NCI-H1092 (cell line): ENCODE measurements at places on chromosomes 6 and 20.

- peak; percentile 17 for DNase-seq
Measured at GRCh38 chr20:63178889-63179686, 36.8 kb downstream of the YTHDF1 start.

DNA sequence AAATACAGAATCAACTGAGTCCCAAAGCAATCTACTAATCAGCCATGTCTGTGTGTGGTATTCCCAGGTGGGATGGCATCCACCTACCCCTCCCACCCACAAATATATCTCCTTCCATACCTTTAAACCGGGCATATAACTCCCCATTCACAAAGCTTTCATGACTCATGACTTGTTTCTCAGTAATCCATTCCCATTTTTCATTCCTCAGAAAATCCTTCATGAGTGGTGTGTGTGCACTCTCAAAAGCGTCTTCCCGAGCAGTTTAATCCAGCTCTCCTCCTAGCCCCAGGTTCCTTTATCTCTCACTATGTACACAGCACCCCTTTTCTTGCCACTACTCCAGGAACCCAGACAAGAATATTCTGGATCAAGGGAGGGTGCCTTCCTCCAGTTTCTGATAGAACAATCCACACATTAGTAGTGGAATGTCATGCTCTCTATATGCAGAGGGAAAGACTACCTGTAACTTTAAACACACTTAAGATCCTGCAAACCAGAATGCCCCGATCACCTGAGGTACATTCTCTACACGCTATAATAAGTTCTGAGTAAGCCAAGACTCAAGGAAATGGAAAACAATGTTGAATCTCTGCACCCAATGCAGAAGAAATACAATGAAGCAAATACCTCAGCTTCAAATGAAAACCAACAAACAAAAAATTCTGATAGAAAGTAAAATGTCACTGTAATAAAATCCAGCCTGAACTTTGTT, 55.7 kb upstream of the IPCEF1 start:
- no peak for DNase-seq

- no peak for DNase-seq
Measured at GRCh38 chr6:26330859-26331217, 34.2 kb upstream of the BTN3A2 start.

DNA sequence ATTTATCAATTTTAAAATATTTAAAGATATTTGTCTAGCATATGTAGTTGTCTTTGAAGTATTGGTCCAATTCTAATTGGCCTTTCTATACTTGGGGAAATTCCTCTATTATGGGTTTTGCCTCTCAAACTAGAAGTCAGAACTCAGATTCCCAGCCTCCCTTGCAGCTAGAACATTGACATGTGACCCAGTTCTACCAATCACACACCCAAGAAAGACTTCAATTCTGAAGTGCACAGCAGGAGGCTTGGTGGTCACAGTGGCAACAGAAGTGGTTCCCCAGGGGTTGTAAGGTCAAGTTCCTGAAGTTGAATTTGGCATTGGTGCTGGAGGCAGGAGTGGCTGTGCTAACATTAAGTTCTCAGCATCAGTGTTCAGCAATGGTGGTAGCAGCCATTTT, 14.8 kb upstream of the FKBP5 start:
- no peak for DNase-seq

- no peak for DNase-seq
Measured at GRCh38 chr6:144758602-144759001, 473.5 kb downstream of the UTRN start.
